Stimulated activated CD4-positive, alpha-beta T cell treated with anti-CD3 and anti-CD28 coated beads, Interleukin-1b, Interleukin-23, amount 100 ng/mL, for 4 hours (primary cell): ENCODE measurements at places on chromosomes 5 and 9.

GRCh38 chr5:125657936-125658335 is 765.3 kb upstream of the GRAMD2B start:
- DNase-seq: no peak

- no peak for DNase-seq
Measured at GRCh38 chr5:127832067-127832466, 128.9 kb downstream of the CCDC192 start.

- DNase-seq: no peak
Measured at GRCh38 chr5:81767938-81768337, 17.0 kb upstream of the SSBP2 start.

DNA sequence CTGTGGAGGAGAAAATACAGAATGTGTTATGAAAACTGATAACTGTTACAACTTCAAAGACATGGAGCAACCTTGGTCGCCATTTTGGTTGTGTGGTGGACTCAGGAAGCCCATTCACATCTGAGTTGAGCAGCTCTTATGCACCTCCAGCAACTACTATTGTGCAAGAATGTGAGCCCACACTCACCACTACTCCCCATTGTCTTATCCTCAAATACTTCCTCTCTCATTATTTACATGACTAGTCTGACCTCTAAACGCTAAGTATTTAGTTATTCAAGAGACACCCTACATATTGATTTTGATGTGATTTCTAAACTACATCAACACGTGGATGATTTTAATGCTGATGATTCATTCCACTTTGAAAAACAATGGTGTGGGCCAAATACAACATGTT is 516.6 kb upstream of the CLINT1 start:
- no peak for DNase-seq

DNA sequence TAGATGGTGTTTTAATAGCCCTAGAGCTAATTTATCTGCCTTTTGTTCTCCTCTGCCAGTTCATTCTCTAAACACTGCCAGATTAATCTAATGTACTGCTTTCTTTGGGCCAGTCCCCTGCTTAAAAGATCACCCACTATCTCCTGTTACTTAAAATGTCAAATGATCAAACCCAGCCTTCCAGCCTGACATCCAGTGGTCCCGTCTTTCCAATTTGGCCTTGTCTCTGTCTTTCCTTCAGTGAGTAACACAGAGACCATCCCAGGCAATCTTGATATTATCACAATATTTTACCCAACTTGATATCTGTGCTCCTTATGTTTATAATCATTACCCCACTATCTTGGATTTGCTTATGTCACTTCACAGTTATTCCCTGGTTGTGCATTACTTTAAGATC is 12.0 kb downstream of the PRR16 start:
- DNase-seq: no peak
